ENCODE measurements at places on chromosomes 4 and X.

DNA sequence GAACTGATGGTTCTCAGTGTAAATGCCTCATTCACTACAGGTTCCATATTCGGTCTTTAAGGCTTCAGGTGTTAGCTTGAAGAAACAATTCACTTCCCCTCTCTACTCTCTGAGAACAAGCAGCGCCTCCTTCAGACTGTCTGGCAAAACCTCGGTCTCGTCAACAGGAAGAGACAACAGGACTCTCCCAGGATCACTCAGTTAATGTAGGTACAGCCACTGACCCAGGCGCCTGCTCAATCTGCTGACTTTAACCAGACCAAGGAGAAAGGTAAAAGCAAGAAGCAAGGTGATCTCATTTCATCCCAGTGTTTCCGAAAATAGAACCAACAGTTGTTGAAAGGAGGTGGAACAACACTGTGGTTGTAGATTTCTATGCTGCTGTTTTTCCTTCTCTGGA lies 102.2 kb downstream of the SLC2A9 start:
- H3K27me3 ChIP-seq, result no peaks in the 10 kb centered on the region
- no peaks in the 10 kb centered on the region for H3K36me3 ChIP-seq
- DNase-seq, result no peak
- H3K4me1 ChIP-seq, result no peaks in the 10 kb centered on the region
- no peak overlapping the region for H3K4me3 ChIP-seq
- no peak overlapping the region for H3K27ac ChIP-seq

DNA sequence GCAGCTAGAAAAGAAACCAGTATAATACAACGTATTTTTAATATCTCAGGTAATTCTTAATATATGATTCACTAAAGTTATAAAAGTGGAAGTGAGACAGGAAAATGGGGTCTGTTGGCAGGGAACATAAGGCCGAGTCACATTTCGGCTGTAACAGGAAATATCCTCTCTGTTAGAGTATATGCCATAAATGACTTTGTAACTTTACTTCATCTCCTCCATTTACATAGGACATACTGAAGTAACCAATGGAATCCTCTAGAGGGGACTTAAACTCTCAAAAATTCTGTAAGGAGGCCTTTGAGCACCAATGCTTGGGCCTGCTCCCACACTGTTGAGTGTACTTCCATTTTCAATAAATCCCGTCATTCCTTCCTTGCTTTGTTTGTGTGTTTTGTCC lies 71.3 kb downstream of the ANKRD17 start:
- no peak overlapping the region for H3K4me3 ChIP-seq
- H3K27me3 ChIP-seq, result no peaks in the 10 kb centered on the region
- H3K36me3 ChIP-seq, result no peaks in the 10 kb centered on the region
- no peak for DNase-seq

DNA sequence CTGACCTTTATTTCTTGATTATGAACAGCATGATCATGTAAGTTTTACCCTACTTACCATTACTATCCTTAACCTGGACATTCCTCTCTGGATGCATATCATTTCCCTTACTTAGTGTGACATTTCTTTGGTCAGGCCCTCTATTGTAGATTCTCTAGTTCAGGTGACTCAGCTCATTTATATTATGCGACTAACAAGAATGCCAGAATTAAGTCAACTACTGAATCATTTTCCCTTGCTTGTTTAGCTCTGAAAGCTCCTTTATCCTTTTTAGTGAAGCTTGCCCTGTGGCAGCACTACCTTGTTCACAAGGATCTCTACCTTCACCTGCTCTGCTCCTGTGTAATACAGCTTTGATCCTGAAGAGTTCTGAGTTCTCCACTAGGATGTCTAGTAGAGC lies 15.1 kb upstream of the UGT2B17 start:
- H3K27ac ChIP-seq, result no peak overlapping the region
- no peak for DNase-seq
- H3K4me1 ChIP-seq, result no peaks in the 10 kb centered on the region

DNA sequence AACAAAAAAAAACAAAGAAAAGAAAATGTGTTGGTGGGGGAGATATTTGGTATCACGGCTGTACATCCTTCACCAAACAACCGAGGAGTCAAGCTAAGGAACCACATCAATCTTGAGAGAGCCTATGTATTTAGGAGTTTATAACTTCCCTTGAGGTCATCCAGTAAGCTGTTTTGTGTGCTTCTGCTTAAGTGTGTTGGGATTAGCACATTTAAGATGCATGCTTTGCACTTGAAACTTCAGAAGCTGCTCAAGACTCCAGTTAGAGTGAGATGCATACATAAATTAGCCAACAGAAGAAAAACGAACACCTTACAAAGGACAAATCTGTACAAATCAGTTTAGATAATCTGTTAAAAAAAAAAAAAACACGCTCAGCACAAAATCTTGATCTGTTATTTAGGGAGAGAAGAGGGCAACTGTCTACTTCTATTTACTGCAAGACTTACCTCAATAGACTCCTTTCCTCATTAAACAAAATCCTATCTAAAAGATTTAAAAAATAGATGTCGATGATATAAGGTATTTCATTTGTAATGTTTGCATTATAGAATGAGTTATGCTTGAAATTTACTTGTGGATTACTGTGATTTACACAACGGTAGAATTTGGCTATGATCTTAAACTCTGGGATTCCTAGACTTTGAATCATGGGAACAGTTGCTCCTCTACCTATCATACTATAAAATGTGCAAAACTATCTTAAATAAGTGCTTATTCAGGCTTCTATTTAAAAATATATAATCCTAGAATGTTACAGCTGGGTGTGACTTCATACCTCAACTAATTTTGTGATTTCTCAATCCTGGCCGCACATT lies 53.8 kb upstream of the NAP1L5 start:
- no peak overlapping the region for H3K4me3 ChIP-seq
- H3K4me1 ChIP-seq, result no peaks in the 10 kb centered on the region
- no peaks in the 10 kb centered on the region for H3K27me3 ChIP-seq
- H3K27ac ChIP-seq, result no peak overlapping the region
- peaks cover 15% of the 10 kb centered on the region for H3K36me3 ChIP-seq

- H3K36me3 ChIP-seq, result no peaks in the 10 kb centered on the region
- no peak overlapping the region for H3K27ac ChIP-seq
- peaks cover 5% of the 10 kb centered on the region for H3K4me1 ChIP-seq
- no peaks in the 10 kb centered on the region for H3K27me3 ChIP-seq
Measured at GRCh38 chr4:2289311-2289954, 27.5 kb upstream of the MXD4 start.

DNA sequence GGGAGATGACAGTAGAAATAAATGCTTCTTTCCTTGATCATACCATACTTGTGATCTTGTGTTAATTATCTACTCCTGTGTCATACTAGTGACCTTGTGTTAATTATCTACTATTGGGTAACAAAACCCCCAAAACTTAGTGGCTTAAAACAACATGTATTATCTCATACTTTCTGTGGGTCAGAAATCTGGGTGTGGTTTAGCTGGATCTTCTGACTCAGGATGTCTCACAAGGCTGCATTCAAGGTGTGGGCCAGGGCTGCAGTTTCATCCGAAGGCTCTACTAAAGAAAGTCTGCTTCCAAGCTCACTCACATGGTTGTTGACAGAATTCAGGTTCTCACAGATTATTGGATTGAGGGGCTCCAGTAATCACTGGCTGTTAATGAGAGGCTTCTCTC lies 70.3 kb upstream of the NDP start:
- H3K27ac ChIP-seq, result no peak overlapping the region
- no peak overlapping the region for H3K4me3 ChIP-seq
- H3K4me1 ChIP-seq, result no peaks in the 10 kb centered on the region
- no peaks in the 10 kb centered on the region for H3K36me3 ChIP-seq
- DNase-seq, result no peak

DNA sequence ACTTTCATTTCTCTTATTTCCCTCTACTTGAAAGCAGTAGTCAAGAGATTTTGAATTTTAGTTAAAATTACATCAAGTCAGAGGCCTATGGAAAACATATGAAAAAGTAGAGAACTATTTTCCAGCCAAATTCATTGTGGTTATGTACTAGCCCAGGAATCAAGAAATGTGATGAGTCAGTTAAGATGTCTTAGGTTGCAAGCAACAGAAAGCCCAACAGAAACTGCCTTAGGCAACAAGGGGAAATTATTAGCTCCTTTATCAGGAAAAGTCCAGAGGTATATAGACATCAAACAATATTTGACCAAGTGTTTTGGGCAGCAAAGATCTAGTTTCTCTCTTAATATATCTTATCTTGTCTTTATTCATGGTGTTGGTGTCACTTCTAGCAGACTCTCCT lies 37.8 kb upstream of the FRMD7 start:
- H3K36me3 ChIP-seq, result no peaks in the 10 kb centered on the region
- no peaks in the 10 kb centered on the region for H3K27me3 ChIP-seq
- H3K4me1 ChIP-seq, result no peaks in the 10 kb centered on the region
- no peak overlapping the region for H3K4me3 ChIP-seq

GRCh38 chr4:53889326-53890055 lies 174.9 kb downstream of the CHIC2 start:
- no peaks in the 10 kb centered on the region for H3K27me3 ChIP-seq
- H3K4me1 ChIP-seq, result no peaks in the 10 kb centered on the region
- H3K36me3 ChIP-seq, result no peaks in the 10 kb centered on the region
- H3K27ac ChIP-seq, result no peak overlapping the region

GRCh38 chr4:36692586-36692985 lies 411.2 kb downstream of the DTHD1 start:
- H3K4me3 ChIP-seq, result no peak overlapping the region
- no peak overlapping the region for H3K27ac ChIP-seq
- H3K36me3 ChIP-seq, result no peaks in the 10 kb centered on the region
- no peak for DNase-seq

DNA sequence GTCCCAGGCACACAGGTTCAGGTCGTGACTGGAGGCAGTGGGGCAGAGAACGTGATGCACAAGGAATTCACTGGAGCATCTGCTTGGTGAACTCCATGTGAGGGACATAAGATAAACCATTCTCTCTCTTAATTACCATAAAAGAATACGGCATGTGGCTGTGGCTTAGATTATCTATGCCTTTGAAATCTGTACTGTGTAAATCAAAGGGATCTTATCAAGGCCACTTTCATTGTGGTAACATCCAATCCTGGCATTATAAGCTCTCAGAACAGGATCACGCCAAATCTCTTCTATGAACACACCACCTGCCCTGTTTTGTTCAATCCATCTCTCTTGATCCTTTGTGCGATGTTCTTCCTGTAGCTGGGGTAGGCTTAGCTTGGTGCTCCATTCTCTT lies 192.3 kb downstream of the SPATA18 start:
- no peak overlapping the region for H3K27ac ChIP-seq
- no peak overlapping the region for H3K4me3 ChIP-seq
- H3K4me1 ChIP-seq, result no peaks in the 10 kb centered on the region
- no peaks in the 10 kb centered on the region for H3K27me3 ChIP-seq

DNA sequence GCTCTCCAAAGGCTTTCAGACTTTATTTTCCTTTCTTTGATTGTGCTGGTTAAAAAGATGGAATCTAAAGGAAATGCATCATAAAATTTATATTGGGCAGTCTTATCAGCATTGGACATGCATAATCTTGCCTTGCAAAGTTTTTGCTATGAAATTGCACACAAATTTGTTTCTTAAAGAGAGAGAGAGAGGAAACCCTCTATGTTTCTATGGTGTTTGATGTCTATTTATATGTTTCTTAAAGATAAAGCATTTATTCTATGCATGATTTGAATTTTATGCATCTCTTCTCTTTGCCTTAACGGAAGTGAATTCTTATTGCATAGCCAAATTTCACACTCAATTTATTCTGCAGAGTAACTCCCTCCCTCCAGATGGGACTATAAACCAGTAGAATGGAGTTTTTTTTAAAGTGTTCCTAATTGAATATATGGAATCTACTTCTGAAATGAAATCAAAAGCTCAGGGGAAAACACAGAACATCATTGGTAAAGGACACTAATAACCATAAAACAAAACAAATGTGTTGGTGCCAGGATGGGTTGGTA lies 83.5 kb upstream of the PPARGC1A start:
- H3K36me3 ChIP-seq, result no peaks in the 10 kb centered on the region
- H3K4me1 ChIP-seq, result no peaks in the 10 kb centered on the region

DNA sequence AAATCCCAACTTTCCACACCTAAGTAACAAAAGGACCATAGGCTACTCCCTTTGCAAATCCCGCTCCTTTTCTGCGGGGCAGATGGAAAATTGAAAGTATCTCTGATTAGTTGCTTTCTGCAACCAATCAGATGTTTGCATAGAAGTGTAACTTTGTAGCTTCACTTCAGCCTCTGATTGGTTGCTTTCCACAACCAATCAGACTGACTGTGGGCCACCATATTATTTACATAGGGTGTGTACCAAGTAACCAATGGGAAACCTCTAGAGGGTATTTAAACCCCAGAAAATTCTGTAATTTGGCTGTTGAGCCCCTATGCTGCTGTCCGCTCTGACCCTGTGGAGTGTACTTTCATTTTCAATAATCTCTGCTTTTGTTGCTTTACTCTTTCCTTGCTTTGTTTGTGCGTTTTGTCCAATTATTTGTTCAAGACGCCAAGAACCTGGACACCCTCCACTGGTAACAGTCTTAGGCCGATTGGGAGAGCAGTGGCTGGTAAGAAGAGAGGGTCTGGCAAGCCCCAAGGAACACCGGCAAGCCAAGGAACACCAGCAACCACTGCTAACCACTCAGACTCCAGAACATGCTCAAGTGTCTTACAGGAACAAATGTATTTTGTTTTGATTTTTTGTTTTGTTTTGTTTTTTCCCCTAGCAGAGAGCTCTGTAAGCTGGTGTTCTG lies 125.5 kb upstream of the MAP3K15 start:
- H3K4me1 ChIP-seq, result no peaks in the 10 kb centered on the region
- no peak overlapping the region for H3K4me3 ChIP-seq
- no peak for DNase-seq
- H3K27me3 ChIP-seq, result no peaks in the 10 kb centered on the region
- no peak overlapping the region for H3K27ac ChIP-seq
- H3K36me3 ChIP-seq, result no peaks in the 10 kb centered on the region
